ENCODE measurements at places on chromosomes 6 and 20.

DNA sequence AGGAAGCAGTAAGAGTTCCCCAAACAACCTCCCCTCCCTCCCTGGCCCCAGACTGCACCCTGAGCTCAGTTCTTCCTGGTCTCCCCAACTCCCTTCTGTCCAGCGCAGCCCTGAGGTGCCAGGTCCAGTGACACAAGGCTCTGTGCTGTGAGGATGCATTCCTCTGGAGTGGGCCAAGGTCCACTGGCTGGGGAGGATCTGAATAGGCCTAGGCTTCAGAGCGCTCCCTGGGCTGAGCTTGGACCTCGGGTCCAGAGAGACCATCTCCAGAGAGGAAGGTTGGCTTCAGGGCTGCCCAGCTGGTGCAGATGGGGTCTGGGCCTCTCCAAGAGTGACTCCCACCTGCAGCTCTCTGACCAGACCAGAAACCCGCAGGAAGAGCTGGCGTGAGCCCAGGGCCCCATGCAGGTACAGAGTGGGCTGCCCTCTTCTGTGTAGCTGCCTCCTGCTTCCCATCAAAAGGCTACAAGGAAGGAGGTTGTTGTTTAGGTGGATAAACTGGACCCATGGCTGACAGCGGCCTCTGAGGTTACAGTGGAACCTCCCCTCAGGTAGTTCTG lies 52.3 kb upstream of the MLN start:
- DNase-seq = no peak

- DNase-seq = no peak
Measured at GRCh38 chr6:157019733-157020132, 242.6 kb downstream of the ARID1B start.

GRCh38 chr20:33664762-33665144 lies 2.0 kb upstream of the ACTL10 start:
- no peak for DNase-seq

DNA sequence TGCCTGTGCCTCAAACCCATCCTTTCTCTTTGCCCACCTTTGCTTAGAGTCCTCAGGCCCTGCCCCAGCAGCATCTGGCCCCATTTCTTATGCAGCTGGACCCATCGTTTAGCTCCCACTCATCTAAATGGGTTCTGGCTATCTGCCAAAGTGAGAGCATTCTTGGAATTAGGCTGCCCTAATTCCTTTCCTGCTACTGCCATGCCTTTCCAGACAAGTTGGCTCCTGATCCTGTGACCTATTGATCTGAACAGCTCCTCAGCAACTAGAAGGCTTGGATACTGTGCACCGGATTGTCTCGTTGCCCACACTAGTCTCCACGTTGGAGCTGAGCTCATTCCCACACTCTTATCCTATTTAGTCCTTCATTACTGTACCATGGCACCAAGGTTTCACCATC lies 22.9 kb downstream of the DZANK1 start:
- DNase-seq = no peak

GRCh38 chr6:113979937-113980336 lies 9.0 kb upstream of the HDAC2 start:
- DNase-seq = no peak

GRCh38 chr6:53532061-53532797 lies 12.7 kb downstream of the GCLC start:
- no peak for DNase-seq

- no peak for DNase-seq
Measured at GRCh38 chr6:2081155-2082138, 164.0 kb downstream of the GMDS start.

GRCh38 chr6:129709769-129710449 lies at the start of gene ARHGAP18:
TSS of gene ARHGAP18 (minus strand) at chr6:129710177. CDS start at chr6:129710136, 41 bp downstream.
- peak; percentile 45 for DNase-seq

DNA sequence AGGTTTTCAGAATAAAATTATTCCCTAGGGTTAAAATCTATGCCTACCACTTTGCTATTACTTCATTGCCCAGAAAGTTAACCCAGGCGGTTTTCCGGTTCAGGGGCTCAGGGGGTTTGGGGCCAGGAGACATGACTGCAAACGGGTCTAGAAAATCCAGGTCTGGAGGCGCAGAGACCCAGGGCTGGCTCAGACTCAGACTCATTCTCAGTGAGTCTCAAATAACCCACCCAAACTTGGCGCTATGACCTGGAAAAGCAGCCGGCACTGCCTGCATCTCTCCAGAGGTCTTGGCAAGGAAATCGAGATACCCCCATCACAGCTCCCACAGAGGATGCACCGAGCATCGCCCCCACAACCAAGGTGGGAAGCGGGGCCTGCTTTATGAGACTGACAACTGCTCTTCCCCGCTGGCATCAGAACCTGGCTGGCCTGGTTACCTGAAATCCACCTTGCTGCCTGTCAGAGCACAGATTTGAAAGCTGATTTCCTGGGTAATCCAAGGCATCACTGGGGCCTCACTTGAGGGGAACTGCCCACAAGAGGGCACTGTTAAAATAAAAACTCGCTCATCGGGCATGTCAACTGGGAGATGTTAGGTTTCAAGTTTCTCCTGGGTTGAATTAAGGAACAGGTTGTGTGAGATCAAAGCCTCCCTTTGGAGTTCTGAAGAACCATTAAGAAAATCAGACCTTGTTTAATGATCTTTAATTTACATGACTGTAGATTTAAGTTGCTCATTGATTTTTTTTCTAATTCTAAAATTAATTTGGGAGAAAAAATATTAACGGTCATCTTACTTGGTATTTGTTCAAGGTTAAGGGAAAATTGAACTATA lies 55.1 kb downstream of the KIF16B start:
- no peak for DNase-seq

GRCh38 chr6:107763946-107764345 lies 60.2 kb downstream of the SCML4 start:
- DNase-seq = no peak

DNA sequence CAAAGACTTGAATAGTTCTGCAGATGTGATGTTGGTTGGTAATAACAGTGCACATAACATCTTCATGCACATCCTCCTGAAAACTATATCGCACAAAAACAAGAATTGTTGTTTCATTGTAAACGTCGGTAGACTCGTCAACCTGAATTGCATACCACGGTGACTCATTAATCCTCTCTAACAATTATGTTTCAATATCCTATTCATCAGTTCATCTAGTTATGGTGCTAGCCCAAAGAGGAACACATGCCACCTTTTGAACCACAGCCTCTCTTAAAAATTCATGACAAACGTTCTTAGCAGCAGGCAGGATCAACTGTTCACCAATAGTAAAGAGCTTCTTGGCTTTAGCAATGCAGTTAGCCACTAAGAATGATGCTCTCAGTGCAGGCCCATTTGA lies 25.0 kb downstream of the CRYBG1 start:
- no peak for DNase-seq

- no peak for DNase-seq
Measured at GRCh38 chr6:72619883-72620696, 1.8 kb upstream of the KCNQ5 start.

- no peak for DNase-seq
Measured at GRCh38 chr20:13525225-13525940, 113.3 kb downstream of the TASP1 start.

DNA sequence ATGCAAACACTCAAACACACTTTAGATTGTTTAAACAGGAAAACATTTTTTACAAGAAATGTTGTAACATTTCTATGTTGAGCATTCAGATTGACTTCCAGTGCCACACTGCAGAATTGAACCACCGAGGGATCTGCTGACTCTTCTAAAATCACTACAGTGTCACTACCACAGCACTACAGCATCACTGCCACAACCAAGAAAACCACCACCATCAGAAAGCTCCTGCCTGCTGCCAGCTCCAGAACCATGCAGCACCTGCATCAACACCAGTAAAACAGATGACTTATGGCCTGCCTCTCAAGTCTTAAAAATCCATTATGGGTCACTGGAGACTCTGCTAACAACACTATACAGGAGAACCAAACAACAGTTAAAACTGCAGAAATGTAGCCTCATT lies 25.4 kb upstream of the BTN3A2 start:
- no peak for DNase-seq

GRCh38 chr6:157586476-157587126 lies 205.6 kb downstream of the ZDHHC14 start:
- no peak for DNase-seq

- DNase-seq = no peak
Measured at GRCh38 chr6:338815-339262, 46.6 kb downstream of the DUSP22 start.

DNA sequence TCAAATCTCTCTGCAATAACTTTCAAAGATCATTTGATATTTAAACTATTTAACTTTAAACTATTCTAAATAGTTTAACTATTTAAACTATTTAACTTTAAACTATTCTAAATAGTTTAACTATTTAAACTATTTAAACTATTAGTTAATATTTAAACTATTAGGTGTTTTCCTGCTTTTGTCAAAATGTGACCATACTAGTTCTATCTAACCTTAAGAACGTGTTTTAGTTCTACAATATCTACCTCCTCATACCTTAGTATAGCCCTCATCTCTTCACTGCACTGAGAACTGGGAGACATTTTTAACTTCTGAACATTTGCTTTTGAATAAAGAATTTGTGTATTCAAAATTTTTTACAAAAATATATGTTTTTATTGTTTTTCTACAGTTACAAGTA lies 429.1 kb downstream of the ADGRB3 start:
- no peak for DNase-seq

- no peak for DNase-seq
Measured at GRCh38 chr6:25179051-25179778, 100.0 kb upstream of the CARMIL1 start.

DNA sequence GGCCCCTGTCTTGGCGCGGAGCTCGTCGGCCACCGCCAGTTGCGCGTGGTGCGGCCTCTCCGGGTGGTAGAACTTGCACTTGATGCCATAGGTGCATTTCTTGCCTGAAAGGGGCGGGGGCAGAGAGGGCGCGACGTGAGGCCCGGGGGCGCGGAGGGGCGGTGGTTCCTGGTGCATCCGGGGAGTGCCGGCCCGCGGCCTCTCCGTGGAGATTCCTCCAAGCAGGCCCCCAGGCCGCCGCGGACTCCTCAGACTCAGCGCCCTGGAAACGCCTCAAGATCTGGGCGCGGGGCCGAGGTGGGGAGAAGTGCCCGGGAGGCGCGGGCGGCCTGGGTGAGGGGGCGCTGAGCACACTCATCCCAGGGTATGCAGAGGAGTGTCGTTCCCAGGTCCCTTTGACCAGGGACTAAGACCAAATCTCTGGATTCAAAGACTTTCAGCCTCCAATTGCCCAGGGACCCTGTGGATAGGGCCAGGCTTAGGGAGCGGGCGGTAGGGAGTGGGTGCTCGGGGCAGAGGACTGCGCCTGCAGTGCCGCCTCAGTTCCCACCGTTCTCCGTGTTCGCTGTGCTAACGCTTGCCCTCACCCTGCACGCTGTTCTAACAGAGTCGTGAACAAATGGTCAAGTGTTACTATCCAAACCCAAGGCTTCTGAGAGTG lies 33.3 kb downstream of the ZC3H12D start:
- DNase-seq = no peak

DNA sequence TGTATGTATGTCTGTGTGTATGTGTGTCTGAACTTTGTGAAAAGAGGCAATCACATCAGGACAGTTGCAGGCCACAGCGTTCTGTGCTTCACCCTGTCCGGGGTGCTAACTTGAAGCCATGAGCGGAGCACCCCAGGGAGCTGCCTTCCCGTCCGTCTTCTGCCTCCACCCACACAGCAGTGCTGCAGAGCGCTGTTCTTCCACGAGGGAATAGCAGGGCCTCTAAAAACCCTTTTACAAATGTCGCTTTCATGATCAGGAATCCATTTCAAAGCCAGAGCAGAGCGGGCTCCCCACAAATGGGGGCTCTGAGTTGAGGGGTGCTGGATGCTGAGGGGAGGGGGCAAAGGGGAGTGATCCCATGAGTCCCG lies 131.5 kb downstream of the RNASET2 start:
- no peak for DNase-seq

DNA sequence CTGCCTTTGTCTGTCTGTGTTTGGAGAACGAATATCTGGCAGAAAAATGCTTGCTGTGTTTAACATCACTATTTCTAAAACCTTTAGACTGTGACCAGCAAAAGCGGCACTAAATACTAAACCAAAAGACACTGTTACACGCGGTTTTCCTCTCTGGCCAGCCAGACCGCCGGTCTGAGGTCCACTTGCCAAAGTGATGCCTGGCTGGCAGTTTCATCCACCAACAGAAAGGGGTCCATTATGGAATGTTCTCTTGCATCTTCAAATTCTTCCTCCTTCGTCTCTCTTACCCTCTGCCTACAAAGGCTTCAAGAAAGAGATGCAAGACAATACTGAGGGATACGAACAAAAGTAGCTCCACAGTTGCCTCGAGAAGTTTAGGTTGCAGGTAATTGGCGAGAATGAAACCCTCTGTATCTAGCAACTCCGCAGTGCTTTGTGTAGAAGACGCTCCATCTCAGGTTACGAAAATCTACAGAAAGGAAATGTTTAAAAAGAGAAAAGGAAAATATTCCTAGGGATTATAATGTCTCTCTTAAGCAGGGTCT lies 176.6 kb downstream of the TRIM27 start:
- no peak for DNase-seq

GRCh38 chr6:13908955-13909381 lies 15.8 kb upstream of the RNF182 start:
- no peak for DNase-seq

GRCh38 chr20:53938739-53939138 lies 131.7 kb downstream of the BCAS1 start:
- DNase-seq = no peak

GRCh38 chr6:54595844-54596243 lies 250.7 kb upstream of the FAM83B start:
- DNase-seq = no peak

GRCh38 chr20:22601361-22602141 lies 17.2 kb upstream of the FOXA2 start:
- no peak for DNase-seq

Data from esophagus squamous epithelium (tissue), 5 donors.